ENCODE measurements at places on chromosomes 5 and 9.

DNA sequence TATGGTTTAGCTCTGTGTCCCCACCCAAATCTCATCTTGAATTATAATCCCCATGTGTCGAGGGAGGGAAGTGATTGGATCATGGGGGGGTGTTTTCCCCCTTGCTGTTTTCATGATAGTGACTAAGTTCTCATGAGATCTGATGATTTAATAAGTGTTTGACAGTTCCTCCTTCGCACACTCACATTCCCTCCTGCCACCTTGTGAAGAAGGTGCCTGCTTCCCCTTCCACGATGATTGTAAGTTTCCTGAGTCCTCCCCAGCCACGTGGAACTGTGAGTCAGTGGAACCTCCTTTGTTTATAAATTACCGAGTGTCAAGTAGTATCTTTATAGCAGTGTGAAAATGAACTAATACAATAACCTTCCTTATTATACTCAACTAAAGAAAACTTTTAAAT lies 24.3 kb upstream of the TEX10 start:
- DNase-seq = no peak

- DNase-seq = no peak
Measured at GRCh38 chr5:179610903-179611265, 12.6 kb downstream of the HNRNPH1 start.

DNA sequence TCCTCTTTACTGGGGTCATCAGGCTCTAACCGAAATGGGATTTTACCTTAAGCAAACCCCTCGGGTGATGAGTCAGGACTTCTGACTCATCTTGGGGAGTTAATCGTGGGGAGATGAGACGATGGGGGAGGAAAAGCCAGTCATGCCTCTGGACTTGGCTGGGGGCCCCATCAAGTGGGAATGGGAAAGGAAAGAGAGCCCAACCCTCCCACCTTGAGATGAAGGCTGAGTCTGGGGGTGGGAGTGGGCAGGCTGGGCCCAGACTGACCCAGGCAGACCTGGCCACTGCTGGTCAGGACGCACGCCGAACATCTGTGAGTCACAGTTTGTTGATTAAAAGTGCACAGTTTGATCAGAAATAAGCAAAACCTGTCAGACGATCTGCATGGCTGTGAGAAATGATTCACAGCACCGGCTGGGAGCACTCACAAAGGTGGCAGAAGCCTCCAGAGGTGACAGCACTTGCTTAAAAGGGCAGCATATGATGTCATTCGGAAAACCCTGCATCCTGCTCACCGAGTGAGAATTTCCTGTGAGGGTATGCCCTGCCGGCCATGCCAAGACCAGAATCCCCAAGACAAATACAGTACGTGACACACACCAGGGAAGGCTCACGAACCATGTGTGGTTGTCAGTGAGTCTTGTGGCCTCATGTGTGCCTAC lies 50.0 kb upstream of the SLC25A51 start:
- no peak for DNase-seq

- DNase-seq = no peak
Measured at GRCh38 chr9:15420796-15421195, 1.9 kb upstream of the SNAPC3 start.

- no peak for DNase-seq
Measured at GRCh38 chr5:26681861-26682260, 356.5 kb downstream of the CDH9 start.

DNA sequence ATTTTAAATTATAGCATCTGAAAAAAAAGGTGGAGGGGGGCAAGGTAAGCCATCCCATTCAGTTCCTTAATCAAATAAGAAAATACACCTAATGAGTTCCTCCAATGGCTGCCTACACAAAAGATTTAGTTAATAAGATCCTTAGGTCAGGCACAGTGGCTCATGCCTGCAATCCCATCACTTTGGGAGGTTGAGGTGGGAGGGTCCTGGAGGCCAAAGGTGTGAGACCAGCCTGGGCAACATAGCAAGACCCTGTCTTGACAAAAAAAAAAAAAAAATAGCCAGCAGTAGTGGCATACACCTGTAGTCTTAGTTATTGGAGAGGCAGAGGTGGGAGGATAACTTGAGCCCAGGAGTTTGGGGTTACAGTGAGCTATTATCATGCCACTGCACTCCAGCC lies 78.4 kb downstream of the ST8SIA4 start:
- DNase-seq = no peak

DNA sequence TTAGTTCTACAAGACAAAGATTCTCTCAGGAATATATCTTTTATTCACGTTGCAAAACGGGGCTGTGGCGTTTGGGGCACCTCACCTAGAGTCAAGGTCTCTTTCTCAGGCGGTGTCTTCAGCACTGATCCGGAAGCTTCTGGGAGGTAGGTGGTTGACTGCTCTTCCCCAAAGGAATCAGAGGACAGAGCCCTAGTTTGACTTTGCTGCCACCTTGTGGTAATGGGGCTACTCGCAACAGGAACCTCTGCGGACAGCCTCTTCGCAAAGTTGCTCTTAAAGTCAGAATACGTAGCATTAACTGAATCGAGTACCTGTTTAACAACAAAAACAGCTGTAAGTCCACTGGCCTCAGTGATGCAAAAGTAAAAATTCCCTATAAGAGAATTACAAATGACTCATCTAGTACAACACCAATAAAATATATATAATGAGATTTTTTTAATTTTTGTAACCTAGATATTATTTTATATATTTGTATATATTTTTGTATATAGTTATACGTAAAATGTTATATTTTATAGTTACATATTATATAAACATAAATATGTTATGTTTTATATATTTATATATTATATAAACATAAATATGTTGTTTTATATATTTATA lies 13.3 kb upstream of the GPX8 start:
- DNase-seq = peak; percentile 82

DNA sequence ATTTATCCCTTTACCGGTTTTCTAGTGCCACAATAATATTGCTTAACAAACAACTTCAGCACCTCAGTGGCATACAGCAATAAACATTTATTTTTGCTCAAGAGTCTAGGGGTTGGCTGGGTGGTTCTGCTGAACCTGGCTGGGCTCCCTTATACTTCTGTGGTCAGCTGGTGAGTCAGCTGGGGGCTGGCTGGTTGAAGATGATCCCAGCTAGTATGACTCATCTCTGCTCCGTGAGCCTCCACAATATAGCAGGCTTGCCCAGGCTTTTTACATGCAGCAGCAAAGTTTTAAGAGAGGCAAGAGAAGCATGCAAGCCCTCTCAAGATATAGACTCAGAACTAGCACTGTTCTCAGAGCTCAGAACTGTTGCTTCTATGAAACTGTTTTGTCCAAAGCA lies 523.5 kb upstream of the CLINT1 start:
- peak; percentile 24 for DNase-seq

DNA sequence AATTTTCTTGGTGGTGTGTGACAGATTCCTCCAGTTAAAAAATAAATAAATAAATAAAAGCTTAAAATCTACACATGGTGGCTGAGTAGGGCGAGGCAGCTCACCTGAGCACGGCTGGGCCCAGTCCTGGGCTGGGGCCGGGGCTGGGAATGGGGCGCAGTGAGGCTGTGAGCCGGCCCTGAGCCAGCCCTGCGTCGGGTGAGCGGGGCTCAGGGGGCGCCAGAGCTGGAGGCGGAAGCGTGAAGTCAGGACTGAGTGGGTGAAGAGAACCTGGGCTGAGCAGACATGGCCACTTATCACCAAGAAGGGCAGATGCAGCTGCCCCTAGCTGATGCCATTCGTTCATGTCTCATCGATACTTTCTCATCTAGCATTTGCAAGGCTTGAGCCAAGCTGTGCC lies 22.8 kb upstream of the DTWD2 start:
- DNase-seq = no peak

GRCh38 chr5:151892393-151892792 lies 32.3 kb downstream of the GLRA1 start:
- DNase-seq = no peak

GRCh38 chr9:20028192-20028848 lies 239.5 kb upstream of the SLC24A2 start:
- DNase-seq = no peak
